Testis (tissue), 5 donors: ENCODE measurements at places on chromosomes 13 and 19. TPM values are rescaled to one million over a fixed set of nuclear protein-coding genes. Genes with fewer than 3 reads are reported as not detected.

Gene AP2A1
- 226 TPM for polyA plus RNA-seq

Gene ZNF45
- 9.4 TPM for polyA plus RNA-seq

Gene TEX26
- 40.7 TPM for polyA plus RNA-seq

Gene SLC6A16
- 311 TPM for polyA plus RNA-seq

Gene LIN37
- polyA plus RNA-seq, result 24.8 TPM

Gene KCNRG
- 2.9 TPM for polyA plus RNA-seq

Gene ZNF560
- polyA plus RNA-seq, result 8.0 TPM

Gene GFY
- 0.80 TPM for polyA plus RNA-seq

DNA sequence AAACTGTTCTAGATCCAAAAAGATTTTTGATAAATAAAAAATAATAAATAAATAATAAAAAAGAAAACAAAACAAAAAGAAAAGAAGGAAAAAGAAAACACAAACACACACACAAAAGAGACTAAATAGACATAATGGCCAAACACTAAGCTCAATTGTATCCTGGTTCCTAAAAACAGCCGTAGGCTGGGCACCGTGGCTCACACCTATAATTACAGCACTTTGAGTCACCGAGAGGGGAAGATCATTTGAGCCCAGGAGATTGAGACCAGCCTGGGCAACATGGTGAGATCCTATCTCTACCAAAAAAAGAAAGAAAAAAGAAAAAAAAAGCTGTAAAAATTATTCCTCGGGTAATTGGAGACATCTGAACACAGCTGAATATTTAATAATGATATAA is 8.9 kb downstream of the ETHE1 start:
- no peak for DNase-seq
- H3K27ac ChIP-seq, result no peak overlapping the region

GRCh38 chr13:31044364-31045285 is 112.2 kb downstream of the TEX26 start:
- no peak overlapping the region for H3K4me3 ChIP-seq
- DNase-seq, result peak; percentile 89
- H3K36me3 ChIP-seq, result no peaks in the 10 kb centered on the region
- H3K4me1 ChIP-seq, result peaks cover 35% of the 10 kb centered on the region
- H3K27ac ChIP-seq, result no peak overlapping the region

GRCh38 chr13:26050568-26051230 is 1.1 kb downstream of the SHISA2 start:
- H3K27me3 ChIP-seq, result no peaks in the 10 kb centered on the region
- DNase-seq, result peak; percentile 23
- peak overlapping the region; percentile 66 for H3K27ac ChIP-seq
- no peaks in the 10 kb centered on the region for H3K4me1 ChIP-seq
- no peaks in the 10 kb centered on the region for H3K36me3 ChIP-seq
- H3K4me3 ChIP-seq, result peak overlapping the region; percentile 64

GRCh38 chr13:51275101-51275500 is 52.9 kb downstream of the FAM124A start:
- H3K27ac ChIP-seq, result no peak overlapping the region
- DNase-seq, result no peak
- peaks cover 3% of the 10 kb centered on the region for H3K4me1 ChIP-seq

DNA sequence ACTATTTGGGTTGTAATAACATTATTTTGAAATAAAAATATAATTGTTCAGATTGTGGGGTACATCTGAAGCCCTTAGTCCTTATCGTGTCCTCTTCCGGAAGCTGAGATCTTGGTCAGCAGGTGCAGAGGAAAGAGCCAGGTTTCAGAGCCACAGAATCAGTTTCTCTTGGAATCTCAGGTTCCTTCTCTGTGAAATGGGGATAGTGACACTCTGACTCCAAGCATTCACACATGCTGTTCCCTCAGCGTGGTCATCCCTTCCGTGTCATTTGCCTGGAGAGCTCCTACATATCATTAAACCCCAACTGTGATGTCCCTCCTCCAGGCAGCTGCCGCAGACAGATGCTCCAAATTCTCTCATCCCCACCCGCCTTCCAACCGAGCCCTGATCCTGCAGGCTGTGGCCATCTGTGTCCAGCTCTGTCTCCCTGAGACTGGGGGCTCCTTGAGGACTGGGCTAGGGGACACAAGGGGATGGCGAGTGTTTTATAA is 59.8 kb downstream of the AP1M1 start:
- H3K4me1 ChIP-seq, result peaks cover 26% of the 10 kb centered on the region
- DNase-seq, result no peak
- no peaks in the 10 kb centered on the region for H3K27me3 ChIP-seq

- no peaks in the 10 kb centered on the region for H3K27me3 ChIP-seq
- no peak overlapping the region for H3K4me3 ChIP-seq
- no peaks in the 10 kb centered on the region for H3K4me1 ChIP-seq
- H3K27ac ChIP-seq, result no peak overlapping the region
These were observed 251.8 kb downstream of the UQCRFS1 start for GRCh38 chr19:28960986-28961705.

GRCh38 chr13:55653497-55653896 is 1487.2 kb upstream of the PRR20A start:
- H3K36me3 ChIP-seq, result no peaks in the 10 kb centered on the region
- DNase-seq, result no peak
- no peak overlapping the region for H3K4me3 ChIP-seq

- H3K36me3 ChIP-seq, result no peaks in the 10 kb centered on the region
- no peak overlapping the region for H3K4me3 ChIP-seq
- no peak overlapping the region for H3K27ac ChIP-seq
- DNase-seq, result no peak
- no peaks in the 10 kb centered on the region for H3K27me3 ChIP-seq
These were observed 16.1 kb downstream of the CEBPG start for GRCh38 chr19:33389421-33390100.

DNA sequence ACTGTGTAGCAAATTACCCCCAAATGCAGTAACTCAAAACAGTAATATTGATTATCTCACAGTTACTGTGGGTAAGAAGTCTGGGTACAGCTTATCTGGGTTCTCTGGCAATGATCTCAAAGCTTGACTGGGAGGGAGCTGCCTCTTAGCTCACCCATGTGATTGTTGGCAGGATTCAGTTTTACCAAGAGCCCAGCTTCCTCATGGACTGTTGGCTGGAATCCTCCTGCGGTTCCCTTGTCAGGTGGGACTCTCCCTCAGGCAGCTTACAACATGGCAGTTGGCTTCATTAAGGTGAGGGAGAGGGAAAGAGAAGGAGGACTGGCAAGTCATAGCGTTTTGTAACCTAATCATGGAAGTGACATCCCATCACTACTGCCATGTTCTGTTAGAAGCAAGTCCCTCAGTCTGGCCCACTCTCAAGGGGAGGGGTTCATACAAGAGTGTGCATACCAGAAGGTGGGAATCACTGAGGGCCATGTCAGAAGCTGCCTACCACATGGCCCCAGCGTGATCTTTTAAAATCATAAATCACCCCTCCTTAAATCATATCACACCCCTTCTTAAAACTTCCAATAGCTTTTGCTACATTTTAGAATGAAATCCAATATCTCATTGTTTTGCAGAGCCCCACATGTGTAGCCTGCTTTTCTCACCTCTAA is 108.1 kb downstream of the OLFM4 start:
- H3K4me1 ChIP-seq, result no peaks in the 10 kb centered on the region
- H3K36me3 ChIP-seq, result no peaks in the 10 kb centered on the region

- no peak overlapping the region for H3K27ac ChIP-seq
- no peak for DNase-seq
- H3K4me1 ChIP-seq, result no peaks in the 10 kb centered on the region
These were observed 46.9 kb downstream of the FGF9 start for GRCh38 chr13:21717817-21718216.

DNA sequence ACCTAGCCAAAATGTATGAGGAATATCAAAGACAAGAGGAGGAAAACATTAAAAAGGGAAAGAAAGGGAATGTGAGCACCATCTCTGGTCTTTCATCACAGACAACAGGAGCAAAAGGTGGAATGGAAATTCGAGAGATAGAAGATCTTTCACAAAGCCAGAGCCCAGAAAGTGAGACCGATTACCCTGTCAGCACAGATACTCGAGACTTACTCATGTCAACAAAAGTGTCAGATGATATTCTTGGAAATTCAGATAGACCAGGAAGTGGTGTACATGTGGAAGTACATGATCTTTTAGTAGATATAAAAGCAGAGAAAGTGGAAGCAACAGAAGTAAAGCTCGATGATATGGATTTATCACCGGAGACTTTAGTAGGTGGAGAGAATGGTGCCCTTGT is 217.0 kb downstream of the NBEA start:
- no peak for DNase-seq
- H3K4me3 ChIP-seq, result no peak overlapping the region
- no peaks in the 10 kb centered on the region for H3K4me1 ChIP-seq
- no peak overlapping the region for H3K27ac ChIP-seq
- no peaks in the 10 kb centered on the region for H3K27me3 ChIP-seq

DNA sequence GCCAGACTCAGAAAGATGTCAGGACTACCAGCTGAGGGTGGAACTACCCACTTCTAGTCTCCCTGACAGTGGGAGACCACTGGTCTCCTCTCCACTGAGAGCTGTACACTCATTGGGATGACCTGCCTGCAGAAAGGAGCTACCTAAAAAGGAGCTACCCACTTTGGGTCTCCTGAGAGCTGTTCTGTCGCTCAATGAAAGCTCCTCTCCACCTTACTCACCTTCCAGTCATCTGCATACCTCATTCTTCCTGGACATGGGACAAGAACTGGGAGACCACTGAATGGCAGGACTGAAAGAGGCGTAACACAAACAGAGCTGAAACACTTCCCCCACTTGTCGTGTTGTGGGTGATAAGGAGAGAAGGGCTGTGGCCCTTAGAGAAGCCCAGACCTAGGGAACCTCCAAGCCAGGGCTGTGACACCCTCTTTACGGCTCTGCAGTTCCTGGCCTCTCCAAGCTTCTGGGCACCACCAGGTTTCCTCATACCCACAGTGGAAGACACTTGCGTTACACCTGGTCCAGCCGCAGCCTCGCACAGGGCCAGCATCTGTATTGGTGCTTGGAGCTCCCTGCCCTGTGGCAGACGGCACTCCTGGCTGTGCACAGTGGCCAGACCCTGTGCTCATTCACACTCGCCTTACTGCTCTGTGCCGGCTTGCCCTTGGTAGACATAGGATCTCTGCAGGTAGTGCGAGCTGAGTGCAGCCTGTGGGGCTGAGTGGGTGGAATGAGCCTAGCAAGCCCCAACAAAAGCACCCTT is 54.9 kb upstream of the SLITRK6 start:
- H3K36me3 ChIP-seq, result no peaks in the 10 kb centered on the region
- DNase-seq, result no peak
- H3K4me1 ChIP-seq, result no peaks in the 10 kb centered on the region
- H3K4me3 ChIP-seq, result no peak overlapping the region
- no peak overlapping the region for H3K27ac ChIP-seq
